Activated naive CD8-positive, alpha-beta T cell treated with anti-CD3 and anti-CD28 coated beads, Interleukin-2, amount 50 U/mL, for 16 hours (primary cell): ENCODE measurements at places on chromosomes 6 and 20.

DNA sequence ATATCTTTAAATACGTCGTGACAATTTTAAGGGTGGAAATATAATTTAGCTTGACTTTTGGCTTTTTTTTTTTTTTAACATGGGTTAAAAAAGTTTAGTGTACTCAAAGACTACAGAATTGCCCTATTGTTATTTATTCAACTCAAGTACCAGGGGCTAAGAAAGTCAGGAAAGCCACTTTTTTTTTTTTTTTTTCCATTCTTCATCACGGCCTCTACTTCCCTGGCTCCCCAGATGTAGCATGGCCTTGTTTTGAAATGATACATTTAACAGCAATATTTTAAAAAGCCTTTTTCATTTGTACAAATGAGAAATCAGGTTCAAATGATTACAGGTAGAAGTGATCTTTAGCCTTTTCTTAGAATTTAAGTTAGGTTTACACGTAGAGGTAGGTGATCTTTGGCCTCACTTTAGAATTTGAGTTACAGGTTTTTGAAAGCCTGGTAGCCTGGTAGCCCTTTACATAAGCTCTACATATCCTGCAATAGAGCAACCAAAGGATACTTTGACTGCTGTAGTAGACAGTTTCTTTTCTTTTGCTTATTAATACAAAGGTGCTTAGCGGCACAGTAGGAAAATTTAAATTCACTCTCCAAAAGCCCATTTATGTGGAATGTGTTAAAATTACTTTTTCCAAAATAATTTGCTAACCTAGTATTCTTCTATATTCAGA lies 160.5 kb upstream of the MMS22L start:
- no peak for DNase-seq

GRCh38 chr6:38697846-38698245 lies 5.1 kb downstream of the GLO1 start:
- DNase-seq = no peak

DNA sequence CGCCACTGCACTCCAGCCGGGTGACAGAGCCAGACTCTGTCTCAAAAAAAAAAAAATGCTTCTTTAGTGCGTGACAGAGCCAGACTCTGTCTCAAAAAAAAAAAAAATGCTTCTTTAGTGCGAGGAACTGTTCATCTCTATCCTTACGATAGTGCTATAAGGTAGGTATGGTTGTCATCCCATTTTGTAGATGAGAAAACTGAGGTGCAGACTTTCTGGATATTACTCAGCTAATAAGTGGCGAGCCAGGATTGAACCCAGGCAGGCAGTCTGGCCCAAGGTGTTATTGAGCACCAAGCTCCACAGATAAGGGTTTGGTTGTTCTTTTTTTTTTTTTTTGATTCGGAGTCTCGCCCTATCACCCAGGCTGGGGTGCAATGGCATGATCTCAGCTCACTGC lies 11.9 kb downstream of the MEA1 start:
- no peak for DNase-seq

DNA sequence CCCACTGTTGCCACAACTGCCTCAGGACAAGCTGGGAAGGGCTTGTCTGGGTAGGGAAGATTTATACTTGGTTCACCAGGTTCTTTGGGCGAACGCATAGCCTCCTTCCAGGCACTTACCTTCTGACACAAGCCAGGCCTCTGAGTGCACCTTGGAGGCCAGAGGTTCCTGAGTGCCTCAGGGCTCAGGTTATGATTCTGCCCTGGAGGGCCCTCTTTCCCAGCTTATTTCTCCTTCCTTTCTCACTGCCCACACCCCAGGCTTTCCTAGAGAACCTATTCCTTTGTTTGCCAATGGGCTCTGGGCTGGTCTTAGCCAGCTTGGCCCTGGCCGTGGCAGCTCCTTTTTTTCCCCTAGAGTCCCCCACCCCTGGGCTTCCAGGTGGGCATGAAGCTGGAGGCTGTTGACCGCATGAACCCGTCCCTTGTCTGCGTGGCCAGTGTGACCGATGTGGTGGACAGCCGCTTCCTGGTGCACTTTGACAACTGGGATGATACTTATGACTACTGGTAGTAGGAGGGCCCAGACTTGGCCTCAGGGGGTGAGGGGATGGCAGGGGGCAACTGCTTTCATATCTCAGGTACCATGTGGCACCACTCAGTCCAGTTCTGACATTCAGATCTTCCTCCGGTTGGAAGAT lies 25.0 kb downstream of the L3MBTL1 start:
- DNase-seq = no peak

DNA sequence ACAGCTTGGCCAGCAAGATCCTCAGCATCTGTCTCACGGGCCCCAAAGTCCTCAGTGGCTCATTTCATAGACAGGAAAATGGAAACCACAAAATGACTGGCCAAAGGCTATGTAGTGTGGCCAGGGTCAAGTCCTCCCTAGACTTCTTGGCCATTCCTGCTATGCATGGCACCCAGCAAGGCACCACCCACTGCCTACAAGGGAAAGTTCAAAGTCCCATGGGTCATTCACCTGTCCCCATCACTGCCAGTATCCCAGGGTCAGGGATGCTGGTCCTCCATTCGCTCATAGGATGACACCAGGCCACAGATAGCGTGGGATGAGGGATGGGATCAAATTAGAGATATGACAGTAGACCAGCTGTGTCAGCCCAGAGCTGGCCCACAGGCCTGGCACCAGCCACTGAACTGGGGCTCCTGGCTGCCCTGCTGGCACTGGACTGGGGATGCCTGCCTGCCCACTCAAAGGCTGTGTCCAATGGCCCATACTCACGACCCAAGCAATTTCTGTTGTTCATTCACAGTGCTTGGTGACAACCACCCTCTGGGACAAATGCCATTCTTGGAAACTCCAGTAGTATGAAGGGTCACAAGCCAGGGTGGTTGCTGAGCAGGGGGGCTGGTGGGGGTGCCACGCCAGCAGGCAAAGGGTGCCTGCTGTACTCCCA lies 11.6 kb downstream of the ADISSP start:
- no peak for DNase-seq

DNA sequence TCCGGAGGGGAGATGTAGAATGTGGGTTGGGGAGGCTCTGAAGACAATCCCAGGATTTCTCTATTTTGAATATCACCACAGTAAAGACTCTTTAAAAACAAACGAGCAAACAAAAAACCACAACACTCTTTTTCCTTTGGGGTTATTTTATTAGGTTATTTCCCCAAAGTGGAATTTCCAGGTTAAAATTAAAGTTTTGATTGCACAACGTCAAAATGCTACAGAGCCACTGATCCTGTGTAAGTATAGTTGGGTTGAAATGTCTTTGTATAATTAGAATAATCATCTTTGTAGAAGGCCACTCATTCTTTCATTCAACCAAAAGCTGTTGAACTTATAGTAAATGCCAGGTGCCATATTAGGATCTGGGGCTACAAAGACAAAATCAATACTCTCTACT lies 19.6 kb upstream of the PIM1 start:
- DNase-seq = no peak

DNA sequence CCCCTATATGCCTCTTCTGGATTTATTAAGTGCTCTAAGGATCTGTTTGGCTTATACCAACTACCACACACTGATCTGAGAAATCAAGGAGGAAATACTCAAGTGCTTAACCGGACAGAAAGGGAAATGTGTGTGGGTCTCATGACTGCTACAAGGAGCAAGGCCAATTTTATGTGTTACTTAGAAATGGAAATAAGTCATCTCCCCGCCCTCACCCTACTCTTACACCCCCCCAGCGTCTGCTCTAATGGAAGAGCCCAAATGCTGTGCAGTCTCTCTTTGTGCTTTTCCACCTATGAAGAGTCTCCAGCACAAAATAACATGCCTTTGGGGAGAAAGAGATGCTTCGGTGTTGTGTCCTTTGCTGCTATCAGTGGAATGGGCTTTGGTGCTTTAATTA lies 428.8 kb upstream of the ARID1B start:
- DNase-seq = no peak

GRCh38 chr6:149354009-149354408 lies 36.5 kb downstream of the TAB2 start:
- DNase-seq = no peak

DNA sequence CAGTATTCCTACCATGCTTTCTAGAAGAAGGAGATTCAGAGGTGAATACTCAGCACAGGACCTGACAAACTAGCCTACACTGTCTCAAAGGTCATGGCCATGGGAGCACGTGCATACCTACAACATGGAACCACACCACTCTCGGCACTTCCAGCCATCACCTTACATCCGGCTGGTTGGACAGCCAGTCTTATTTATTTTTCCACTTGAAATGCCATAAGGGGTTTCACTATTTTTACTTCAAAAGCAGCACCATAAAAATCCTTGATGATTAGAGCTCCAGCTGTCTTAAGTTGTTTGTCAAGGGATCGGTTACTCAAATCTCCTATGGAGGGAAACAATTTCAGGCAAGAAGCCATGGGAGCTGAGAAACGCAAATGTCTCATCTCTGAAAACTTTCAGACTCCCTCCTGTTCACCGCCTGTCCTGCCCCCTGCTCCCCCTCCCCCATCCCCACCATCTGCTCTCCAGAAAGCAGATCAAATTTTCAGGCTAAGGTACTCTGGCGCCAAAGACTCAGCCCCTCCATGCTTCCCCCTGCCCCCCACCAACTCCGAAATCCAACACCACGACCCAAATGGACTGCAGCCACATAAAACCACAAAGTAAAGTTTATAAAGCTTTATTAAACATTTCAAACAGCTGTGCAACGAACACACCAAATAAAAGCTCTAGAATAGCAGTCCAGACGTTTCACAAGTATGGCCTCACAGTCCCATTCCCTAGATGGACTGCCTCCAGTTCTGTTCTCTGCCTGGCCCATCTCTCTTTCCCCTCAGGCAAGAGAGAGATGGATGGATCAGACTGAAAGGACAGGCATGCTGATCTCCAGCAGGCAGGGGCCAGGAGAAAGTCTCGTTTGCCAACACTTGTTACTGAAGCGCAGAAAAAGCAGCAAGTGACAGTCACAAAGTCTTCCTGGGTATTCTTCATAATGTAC lies 4.0 kb upstream of the NNAT start:
- no peak for DNase-seq

DNA sequence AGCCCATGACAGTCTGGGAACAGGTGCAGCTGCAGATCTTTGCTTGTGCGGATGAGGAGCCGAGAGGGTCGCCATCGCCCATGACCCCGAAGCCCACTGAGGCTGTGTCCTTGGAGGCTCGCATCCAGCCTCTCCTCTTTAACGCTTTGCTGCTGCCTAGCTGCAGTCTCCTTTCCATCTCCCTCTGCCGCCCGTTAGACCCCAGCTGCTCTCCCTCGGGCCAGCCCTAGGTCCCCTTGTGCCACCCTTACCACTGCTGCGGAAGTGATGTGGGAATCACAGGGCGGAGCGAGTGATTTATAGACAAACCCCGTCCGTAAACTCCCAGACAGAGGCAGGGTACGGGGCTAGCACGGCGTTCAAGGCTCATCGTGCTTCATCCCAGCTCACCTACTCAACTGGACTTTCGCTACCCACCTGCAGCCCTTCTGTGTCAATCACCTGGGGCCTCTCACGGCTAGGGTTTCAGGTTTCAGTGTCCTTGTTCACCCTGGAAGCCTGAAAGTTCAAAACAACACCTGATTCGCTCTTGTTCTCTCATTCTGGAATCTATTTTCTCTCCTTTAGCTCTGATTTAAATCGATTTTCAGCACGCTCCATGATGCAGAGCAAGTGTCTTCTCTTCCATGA lies 76.1 kb downstream of the PAX1 start:
- DNase-seq = no peak

GRCh38 chr20:38168791-38169589 lies 3.9 kb upstream of the TGM2 start:
- no peak for DNase-seq

DNA sequence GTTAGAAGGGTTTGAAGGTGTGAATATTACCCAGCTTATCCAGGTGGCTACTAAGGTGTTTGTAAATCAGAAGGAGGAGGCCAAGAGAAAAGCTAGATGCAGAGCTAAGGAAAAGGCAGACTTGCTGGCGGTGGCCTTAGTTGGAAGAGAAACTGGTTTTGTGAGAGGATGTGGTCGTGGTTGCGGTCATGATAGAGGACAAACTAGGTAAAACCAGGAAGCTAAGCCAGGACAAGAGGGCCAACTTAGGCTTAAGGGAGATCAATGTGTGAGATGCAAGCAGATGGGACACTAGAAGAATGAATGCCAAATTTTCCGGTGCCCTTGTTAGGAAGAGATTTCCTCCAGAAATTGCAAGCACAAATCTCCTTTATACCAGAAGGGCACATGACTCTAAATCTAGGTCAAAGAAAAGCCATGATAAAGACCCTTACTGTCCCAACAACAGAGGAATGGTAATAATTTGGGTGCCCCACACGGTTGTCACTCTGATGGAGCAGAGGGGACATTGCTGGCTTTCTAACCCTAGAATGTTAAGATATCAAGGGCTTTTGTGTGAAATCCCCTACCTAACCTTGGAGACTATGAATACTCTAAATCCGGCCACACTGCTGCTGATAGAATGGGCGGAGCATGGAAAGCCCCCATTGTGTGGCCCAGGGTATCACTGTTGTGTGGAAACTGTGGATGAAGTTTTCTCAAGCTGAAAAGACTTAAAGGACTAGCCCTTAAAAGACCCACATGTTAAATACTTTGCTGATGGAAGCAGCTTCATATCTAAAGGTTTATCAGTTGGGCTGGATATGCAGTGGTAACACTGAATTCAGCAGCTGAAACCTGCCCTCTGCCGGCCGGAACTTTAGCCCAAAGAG lies 7.8 kb downstream of the IL22RA2 start:
- no peak for DNase-seq

DNA sequence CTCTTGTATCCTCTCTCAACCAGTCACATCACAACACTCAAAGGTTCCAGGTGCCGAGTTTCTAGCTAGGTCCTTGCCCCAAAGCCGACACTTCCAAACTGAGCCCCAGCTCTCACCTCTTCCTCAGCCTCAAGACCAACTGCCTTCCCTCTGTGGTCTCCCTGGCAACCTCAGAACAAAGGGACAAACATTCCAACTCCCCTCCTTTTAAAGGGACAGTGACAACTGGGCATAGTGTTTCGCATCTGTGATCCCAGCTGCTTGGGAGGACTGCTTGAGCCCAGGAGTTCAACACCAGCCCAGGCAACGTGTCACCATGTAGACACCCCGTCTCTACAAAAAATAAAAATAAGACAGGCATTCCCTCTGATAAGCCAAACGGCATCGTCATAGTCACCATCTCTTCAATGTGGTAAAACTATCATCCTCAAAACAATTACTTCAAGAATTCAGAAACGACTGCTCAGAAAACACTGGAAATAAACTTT lies 11.3 kb downstream of the DIDO1 start:
- no peak for DNase-seq

DNA sequence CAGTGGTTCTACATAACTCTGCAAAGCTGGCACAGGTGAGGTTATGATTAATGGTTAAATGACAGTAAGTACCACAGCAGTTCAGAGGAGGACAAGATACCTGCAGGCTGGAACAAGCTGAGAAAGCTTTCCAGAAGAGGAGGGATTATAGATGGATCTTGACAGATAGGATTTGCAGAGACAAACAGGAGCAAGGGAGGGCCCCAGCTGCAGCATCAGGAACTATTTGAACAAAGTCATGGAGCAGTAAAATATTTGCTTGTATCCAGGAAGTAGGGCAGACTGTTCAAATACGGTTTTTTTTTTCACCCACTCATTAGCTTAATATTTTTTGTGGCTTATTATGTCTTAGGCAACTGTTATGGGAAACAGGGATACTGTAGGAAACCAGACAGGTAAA lies 144.4 kb upstream of the MAN1A1 start:
- no peak for DNase-seq

GRCh38 chr6:112176175-112176574 lies 78.2 kb downstream of the LAMA4 start:
- no peak for DNase-seq

GRCh38 chr6:12064538-12065071 lies 52.5 kb downstream of the HIVEP1 start:
- no peak for DNase-seq

- DNase-seq = no peak
These were observed 6.0 kb upstream of the BPIFA1 start for GRCh38 chr20:33229843-33230242.
